Ammon's horn (tissue), 1 donor: ENCODE measurements at places on chromosomes 1 and 21.

DNA sequence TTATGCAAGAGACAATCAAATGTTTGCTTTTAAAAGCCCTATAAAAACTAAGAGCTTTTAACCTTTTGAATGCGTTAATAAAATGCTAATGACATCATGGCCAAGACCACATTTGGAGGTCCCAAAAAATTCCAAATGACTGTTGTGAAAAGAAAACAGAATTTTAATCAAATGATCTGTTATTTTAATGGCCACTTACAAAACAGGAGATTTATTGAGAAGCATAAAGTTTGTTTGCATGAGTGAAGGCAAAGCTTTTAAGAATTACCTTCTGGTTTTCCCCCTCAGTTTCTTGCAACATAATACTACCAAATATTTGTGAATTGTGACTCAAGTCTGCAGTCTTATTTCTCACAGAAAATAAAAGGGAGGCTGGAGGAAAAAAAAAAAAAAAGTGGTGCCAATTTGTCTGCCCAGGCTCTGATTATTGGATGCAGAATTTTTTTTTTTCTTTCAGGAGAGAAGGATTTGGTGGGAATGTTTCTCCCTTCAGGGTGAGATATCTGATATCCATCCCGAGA lies 60.7 kb downstream of the GORAB start:
- DNase-seq: no peak

DNA sequence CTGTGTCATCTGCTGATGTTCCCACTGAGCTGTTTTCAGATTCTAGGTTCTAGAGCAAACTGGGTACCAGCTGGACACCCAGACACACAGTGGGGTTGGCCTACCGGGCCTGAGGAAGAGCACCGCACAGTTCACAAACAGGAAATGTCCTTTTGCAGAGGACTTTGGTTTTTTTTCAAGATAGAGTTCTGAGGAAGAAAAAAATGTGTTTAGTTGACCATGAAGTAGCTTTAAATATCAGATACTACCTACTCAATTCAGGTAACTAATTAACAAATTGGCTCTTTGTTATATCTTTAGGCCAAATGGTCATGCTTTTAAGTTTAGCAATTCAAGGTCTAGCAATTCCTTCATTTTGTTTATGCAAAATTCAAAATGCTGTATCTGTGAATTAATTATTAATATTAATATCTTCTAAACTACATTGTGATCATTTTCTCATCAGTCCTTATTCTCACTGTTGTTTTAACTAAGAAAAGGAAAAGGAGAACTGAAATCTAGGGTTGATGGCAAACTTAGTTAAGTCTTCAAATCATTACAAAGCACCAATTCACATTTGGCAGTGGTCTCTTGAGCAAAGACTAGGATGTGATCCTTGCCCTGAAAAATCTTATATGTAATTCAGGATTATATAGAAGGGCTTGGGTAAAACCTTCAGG lies 17.2 kb upstream of the NCF2 start:
- DNase-seq: no peak

DNA sequence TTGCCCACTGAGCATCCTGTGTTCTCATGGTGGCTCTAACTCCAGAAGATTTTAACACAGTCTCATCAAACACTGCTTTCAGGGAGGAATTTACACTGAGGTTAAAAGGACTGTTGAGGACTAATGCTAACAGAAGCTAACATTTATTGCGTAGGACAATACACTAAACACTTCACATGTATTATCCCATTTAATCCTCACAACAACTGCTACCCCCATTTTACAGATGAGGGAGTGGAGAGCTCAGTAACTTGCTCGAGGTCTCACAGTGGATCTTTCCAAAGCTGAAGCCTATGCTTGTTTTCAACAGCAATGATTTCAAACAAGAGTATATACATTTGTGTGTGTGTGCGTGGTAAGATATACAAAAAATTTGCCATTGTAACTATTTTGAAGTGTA lies 13.9 kb downstream of the ATF3 start:
- no peak for DNase-seq

DNA sequence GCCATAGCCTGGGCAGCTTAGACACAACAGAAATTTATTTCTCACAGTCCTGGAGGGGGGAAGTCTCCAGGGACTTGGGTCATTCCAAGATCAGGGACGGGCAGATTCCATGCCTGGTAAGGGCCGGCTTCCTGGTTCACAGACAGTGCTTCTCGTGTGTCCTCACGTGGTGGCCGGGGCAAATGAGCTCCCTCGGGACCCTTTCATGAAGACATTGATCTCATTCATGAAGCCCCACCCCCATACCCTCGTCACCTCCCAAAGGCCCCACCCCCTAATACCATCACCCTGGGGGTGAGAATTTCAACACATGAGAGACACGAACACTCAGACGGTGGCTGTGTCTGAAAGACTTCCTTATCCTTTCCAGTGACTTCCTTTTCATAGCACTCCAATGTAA lies 51.5 kb downstream of the ACOT7 start:
- DNase-seq: no peak

- no peak for DNase-seq
Measured at GRCh38 chr1:61055110-61055614, 27.2 kb upstream of the NFIA start.

GRCh38 chr1:14487671-14488070 lies 110.8 kb upstream of the KAZN start:
- no peak for DNase-seq

- DNase-seq: no peak
Measured at GRCh38 chr1:113928187-113928930, 765 bp upstream of the HIPK1 start.

- no peak for DNase-seq
Measured at GRCh38 chr21:46399129-46399528, 59.6 kb upstream of the DIP2A start.

DNA sequence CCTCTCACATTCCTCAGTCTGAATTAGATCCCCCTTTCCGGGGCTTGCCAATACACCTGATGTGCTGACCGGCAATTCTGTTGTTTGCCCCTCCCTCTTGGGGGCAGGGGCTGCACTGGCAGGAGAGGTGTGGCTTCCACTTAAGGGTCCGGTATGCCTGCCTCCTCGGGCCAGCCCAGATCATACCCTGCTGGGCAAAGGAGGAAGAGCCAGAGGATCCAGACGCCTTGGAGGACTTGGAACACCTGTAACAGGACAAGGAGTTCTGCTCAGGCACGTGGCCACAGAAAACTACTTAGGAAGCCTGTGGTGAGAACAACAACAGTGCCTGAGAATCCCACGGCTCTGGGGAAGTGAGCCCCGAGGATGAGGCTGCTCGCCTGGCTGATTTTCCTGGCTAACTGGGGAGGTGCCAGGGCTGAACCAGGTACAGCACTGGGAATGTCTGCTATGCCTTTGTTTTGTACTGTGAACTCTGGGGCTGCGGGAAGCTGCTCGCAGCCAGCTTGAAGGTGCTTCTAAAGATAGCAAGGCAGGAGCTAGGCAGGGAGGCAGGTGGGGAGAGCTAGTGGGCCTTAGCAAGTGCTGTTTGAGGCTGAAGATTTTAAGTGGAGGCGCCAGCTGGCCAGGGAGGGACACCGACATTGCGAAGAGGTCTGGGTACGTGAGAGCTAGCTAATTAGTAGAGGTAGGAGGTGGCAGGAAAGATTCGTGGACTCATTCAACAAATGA lies at the start of gene SMPDL3B:
TSS of gene SMPDL3B (plus strand) at position 183 of the 732 bp plus-strand sequence. CDS start at position 367, 184 bp downstream.
- no peak for DNase-seq

DNA sequence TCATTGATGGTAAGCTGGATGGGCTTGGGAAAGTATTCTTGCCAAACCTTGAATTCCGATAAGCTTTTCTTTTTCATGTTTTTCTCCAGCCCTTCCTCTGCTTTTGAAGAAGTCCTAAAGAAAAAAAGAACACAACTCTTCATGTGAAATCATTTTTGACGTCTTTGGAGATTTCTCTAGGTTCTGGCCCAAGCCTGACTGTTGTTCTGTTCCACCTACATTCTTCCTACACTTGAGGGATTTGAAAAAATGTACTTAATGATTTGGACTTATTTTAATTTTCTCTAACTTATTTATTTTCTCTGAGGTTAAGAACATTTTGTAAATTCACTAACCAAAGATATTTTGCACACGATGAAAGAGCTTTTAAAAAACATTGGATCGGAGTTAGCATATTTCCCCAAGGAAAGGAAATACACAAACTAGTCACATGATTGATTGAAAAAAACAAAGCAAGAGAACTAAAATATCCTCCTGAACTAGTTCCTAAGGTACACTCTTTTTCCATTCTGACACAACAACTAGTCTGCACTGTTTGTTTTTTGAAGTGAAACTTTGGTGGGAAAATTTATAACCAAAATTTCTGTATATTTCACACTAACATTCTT lies 82.3 kb downstream of the LTN1 start:
- DNase-seq: no peak

DNA sequence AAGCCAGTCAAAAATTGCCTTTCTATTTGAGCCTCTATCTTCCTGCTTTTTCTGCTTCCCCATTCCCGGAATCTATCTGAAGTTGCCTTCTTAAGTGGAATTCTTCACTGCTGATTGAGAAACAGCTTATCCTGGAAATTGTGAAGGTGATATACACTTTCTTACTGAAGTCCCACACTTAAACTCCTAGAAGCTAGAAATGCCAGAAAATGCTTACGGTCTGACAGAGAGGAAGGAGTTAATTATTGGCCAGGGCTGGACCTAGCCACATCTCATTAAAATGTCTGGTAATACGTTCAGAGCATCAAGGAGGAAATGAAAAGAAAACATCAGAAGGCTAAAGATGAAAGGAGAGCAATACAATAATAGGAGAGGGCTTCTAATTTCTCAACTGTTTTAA lies 292.5 kb upstream of the SNX7 start:
- no peak for DNase-seq

DNA sequence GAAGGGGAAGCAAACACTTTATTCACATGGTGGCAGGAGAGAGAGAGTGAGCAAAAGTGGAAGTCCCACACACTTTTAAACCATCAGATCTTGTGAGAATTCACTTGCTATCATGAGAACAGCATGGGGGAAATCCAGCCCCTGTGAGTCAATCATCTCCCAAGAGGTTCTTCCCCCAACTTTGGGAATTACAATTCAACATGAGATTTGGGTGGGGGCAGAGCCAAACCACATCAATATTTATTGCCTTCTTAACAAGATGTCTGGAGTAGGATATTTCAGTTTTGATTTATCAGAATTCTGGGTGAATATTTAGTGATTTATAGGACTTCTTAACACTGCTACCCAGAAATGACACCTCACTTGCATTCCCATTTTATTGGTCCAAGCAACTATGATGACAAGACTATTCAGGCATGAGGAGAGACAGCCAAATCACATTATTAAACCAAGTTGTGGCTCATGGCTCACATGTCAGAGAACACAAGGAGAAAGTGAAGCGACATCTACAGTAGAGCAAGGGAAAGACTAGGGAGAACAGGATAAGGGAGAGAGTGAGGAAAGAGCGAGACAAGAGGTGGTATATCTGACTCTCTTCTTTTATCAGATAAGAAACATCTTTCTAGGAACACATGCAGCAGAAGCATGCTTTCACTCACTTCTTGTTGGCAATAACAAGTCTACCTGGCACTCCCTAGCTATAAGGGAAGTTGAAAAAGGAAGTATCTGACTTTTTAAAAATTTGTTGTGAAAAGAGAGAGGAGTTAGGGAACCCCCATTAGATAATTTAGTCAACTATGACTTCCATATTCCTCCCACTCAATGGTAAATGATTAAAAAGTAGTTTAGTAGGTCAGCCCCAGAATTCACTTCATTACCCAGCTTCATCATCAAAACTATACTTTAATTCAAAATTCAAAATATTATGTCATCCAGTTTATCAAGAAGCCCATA lies 36.6 kb upstream of the PTPRC start:
- no peak for DNase-seq

DNA sequence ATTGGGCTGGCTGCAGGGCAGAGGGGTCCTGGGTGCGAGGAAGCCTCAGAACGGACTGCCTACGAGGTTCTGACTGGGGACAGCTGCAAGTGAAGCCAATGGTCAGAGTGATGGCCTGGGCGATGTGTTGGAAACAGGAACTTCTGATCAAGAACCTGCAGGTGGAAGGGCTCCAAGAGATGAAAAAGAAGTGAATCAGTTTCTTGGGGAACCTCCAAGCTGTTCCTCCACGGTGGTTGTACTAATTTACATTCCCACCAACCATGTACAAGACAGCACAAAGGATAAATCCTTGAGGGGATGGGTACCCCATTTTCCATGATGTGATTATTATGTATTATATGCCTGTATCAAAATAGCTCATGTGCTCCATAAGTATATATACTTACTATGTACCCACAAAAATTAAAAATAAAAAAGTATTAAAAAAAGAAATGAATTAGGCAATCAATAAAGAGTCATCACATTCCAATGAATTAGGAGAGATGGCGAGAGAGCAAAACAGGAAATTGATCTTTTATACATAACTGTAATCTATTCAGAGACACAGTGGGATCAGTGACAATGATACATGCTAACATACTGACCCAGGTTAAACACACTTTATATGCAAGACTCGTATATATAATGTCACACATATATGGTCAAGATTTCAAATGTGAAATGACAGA lies 58.1 kb downstream of the PTPN14 start:
- DNase-seq: no peak

- DNase-seq: no peak
Measured at GRCh38 chr21:43880111-43880985, 15.3 kb downstream of the AGPAT3 start.

DNA sequence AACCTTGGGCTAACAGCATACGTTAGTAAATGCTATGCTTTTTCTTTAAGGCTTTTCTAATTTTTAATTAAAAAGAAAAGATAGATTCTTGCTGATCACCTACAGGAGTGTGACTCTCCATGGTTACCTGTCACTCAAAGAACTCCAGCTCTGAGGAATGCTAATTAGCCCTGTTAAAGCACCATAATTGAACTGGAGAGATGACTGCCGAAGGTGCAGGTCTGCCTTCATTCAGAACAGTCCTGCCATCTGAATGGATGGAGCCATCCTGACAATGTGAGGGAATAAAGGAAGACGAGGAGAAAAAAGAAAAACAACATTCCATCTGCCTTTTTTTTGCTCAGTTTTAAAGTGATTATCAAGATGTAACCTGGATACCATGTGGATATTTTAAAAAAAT lies 94.6 kb downstream of the ATP6V1G3 start:
- no peak for DNase-seq

GRCh38 chr1:183089025-183089639 lies 65.9 kb downstream of the LAMC1 start:
- no peak for DNase-seq

- peak; percentile 76 for DNase-seq
Measured at GRCh38 chr21:34910396-34910795, 138.7 kb downstream of the RUNX1 start.

DNA sequence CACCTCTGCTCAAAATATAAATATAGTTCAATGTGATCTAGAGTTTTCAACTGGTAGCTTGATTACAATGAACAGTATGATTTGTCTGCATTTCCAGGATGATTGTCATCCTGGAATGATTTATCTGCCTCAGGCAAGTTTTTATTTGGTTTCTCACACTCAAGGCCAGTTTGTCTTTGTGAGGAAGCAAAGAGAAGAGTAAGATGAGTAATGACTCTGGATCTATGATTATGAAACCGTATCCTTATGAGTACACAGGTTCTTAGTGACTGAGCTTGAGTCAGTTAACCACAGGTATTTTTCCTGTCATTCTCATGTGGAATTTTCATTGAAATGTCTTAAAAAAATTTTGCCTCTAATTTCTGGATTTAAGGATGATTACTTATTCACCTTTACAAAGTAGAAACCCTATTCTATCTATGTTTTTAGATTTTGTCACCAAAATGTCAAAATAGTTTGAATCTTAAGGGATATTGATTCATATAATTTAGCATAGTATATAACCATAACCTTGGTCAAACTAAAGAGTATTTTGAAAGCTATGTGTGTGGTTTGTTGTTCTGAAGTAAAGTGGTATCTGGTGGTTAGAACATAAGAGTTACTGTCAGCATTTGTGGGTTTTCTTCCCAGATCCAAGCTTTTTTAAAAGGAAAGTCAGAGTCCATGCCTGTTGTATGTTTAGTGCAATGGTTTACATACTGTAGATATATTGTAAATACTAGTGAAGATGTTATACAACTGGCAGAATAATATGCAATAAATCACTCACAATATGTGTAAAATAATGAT lies 145.0 kb downstream of the RASAL2 start:
- no peak for DNase-seq
